ENCODE measurements at places on chromosomes 11 and 22. TPM values are rescaled to one million over a fixed set of nuclear protein-coding genes. Genes with fewer than 3 reads are reported as not detected.
A peak's percentile ranks its signal among the peaks of the same experiment; 100 is the strongest.

- H3K4me3 ChIP-seq, result no peak overlapping the region
- H3K4me1 ChIP-seq, result no peaks in the 10 kb centered on the region
- H3K27me3 ChIP-seq, result no peaks in the 10 kb centered on the region
- no peak overlapping the region for H3K27ac ChIP-seq
- DNase-seq, result no peak
Observed at GRCh38 chr11:67667490-67668191, 6.8 kb downstream of the ALDH3B2 start.

DNA sequence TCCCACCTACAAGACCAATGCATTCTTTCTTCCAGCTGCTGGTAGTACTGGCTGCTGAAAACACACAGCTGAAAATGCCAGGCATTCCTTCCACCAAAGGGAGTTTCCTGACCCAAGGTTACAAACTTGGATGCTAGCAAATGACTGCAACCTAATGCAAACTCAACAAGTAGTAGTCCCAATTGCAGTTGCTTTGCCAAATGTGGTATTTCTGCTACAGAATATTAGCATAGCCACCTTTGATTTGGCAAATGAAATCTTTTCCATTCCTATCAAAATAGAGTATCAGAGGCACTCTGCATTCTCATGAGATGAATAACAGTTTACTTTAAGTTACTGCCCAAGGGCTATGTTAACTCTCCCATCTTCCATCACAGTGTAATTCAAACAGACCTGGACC lies 172.0 kb upstream of the ARHGAP42 start:
- no peak for DNase-seq
- H3K4me3 ChIP-seq, result no peak overlapping the region
- peaks cover 7% of the 10 kb centered on the region for H3K36me3 ChIP-seq
- no peak overlapping the region for H3K27ac ChIP-seq
- H3K4me1 ChIP-seq, result peaks cover 24% of the 10 kb centered on the region
- H3K27me3 ChIP-seq, result no peaks in the 10 kb centered on the region

DNA sequence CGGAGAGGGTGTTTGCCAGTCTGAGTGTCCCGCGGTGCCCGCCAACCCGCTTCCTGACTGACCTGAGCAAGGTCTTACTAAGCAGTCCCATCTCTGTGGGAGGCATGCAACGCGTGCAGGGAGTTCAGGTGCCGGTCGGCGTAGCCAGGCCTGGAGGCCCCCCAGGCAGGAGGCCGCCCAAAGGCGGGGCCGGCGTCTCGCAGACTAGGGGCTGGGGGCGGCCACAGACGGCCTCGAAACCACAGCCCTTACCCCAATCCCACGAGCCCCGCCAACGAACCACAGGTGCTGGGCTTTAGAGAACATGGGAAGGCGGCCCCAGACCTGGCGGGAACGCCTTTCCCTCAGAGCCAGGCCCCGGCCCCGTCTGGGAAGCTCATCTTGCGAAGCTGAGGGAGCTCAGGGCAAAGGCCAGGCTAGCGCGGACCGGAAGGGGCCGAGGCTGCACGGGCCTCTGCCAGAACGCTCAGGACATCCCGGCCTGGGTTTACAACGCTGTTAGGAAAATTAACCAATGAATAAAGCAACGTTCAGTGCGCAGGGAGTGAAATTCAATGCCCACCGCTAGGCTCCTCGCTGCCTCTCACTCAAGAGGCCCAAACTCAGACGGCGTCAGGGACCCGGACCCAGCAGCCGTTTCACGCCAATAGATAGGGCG lies 2.1 kb upstream of the MTFP1 start:
- peak overlapping the region; percentile 97 for H3K27ac ChIP-seq
- peaks cover 54% of the 10 kb centered on the region for H3K36me3 ChIP-seq
- DNase-seq, result no peak
- H3K4me1 ChIP-seq, result peaks cover 44% of the 10 kb centered on the region

GRCh38 chr22:17974087-17974486 lies 50.3 kb downstream of the MICAL3 start:
- no peaks in the 10 kb centered on the region for H3K27me3 ChIP-seq
- H3K4me1 ChIP-seq, result peaks cover 34% of the 10 kb centered on the region
- peak overlapping the region; percentile 35 for H3K27ac ChIP-seq
- H3K36me3 ChIP-seq, result peaks cover 16% of the 10 kb centered on the region

- H3K36me3 ChIP-seq, result no peaks in the 10 kb centered on the region
- H3K27me3 ChIP-seq, result no peaks in the 10 kb centered on the region
- peaks cover 6% of the 10 kb centered on the region for H3K4me1 ChIP-seq
- no peak for DNase-seq
Observed at GRCh38 chr22:43101306-43101705, 9.2 kb upstream of the BIK start.

DNA sequence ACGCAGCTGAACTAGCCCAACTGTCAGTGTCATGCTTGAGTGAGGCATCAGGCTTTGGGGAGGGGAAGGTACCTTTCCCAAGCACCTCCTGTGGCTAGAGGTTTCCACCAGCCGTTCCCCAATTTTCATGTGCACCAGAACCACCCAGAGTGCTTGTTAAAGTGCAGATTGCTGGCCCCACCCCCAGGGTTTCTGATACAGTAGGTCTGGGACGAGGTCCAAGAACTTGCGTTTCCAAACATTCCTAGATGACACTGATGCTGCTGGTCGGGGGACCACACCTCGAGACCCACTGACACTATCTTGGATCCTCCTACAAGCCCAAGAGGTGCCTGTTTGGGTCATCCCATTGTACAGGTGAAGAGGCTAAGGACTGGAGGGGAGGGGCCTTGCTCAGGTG lies 59.8 kb downstream of the PDE2A start:
- H3K4me3 ChIP-seq, result no peak overlapping the region
- peak; percentile 23 for DNase-seq
- no peaks in the 10 kb centered on the region for H3K36me3 ChIP-seq
- no peak overlapping the region for H3K27ac ChIP-seq

DNA sequence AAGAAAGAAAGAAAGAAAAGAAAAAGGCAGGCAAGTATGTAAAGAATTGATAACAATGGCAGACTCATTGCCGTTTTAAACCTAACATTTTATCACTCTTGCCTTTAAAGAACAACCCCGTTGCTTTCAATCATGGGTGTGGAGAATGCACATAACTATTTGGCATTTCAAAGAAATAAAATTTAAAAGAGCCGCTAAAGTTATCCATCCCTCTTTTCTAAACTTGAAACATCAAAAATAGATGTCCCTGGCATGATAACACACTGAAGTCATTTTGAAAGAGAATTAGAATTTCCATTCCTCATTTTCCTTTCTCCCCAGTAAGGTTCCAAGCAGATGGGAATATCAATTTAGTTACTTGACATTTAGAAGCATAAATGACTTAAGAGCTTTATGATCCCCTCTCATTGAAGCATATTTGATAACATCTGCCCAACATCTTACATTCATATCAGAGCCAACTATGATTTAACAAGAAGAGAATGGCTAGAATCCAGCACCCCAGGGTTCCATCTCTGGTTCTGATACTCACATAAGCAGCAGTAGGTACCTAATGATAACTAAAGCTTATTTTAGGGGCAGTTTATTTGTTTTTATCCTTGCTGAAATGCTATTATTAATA lies 529.6 kb upstream of the LRRC4C start:
- H3K4me3 ChIP-seq, result no peak overlapping the region
- H3K4me1 ChIP-seq, result no peaks in the 10 kb centered on the region
- H3K27ac ChIP-seq, result no peak overlapping the region

DNA sequence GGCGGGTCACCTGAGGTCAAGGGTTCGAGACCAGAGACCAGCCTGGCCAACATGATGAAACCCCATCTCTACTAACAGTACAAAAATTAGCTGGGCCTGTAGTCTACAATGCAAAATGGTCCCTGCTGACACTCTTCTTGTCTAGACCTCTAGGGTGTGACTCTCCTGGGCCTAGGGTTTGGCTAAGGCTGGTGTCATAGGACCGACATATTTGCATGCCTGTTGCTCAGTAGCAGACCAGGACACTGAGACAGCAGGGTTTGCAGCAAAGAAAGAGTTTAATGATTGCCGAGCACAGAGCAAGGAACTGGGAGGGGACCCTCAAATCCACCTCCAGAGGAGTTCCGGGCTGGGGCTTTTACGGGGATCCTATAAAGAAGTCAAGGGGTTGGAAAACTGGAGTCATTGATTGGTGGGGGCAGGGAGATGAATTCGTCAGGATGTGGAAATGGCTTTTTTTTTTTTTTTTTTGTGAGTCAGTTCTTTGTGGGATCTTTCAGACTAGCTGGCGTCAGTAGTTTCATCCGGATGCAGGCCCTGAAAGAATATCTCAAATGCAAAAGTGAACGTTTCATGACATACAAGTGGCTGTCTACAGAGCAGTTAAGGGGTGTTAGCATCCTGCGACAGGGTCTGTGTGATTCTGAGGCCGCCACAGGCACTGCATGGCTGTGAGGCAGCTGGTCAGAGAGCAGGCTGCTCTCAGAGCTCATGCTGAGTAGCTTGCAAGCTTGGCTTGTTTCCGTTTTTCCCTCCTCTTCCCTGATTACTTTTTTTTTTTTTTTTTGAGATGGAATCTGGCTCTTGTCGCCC lies 27.2 kb upstream of the A4GALT start:
- H3K4me1 ChIP-seq, result peaks cover 25% of the 10 kb centered on the region
- peaks cover 3% of the 10 kb centered on the region for H3K36me3 ChIP-seq
- peak overlapping the region; percentile 87 for H3K27ac ChIP-seq
- peak; percentile 78 for DNase-seq

DNA sequence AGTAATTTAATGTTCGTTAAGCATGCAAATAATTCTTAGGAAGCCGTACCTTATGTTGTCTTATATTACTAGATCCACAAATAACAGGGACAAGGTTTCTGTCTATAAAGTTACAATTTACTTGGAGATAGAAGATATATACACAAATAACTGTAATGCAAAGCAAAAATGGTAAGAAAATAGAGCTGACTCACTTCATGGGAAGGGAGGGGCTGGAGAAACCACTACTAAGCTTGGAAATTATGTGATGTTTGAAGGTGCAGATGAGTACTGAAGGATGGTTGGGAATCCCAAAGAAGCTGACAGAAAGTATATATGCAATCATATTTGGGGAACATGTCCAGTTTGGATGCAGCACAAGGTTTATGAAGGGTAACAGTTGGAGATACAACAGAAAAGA lies 4.0 kb downstream of the NPAT start:
- peak overlapping the region; percentile 57 for H3K27ac ChIP-seq
- H3K4me1 ChIP-seq, result peaks cover 35% of the 10 kb centered on the region
- H3K4me3 ChIP-seq, result no peak overlapping the region
- no peaks in the 10 kb centered on the region for H3K27me3 ChIP-seq
- H3K36me3 ChIP-seq, result peaks cover 16% of the 10 kb centered on the region

DNA sequence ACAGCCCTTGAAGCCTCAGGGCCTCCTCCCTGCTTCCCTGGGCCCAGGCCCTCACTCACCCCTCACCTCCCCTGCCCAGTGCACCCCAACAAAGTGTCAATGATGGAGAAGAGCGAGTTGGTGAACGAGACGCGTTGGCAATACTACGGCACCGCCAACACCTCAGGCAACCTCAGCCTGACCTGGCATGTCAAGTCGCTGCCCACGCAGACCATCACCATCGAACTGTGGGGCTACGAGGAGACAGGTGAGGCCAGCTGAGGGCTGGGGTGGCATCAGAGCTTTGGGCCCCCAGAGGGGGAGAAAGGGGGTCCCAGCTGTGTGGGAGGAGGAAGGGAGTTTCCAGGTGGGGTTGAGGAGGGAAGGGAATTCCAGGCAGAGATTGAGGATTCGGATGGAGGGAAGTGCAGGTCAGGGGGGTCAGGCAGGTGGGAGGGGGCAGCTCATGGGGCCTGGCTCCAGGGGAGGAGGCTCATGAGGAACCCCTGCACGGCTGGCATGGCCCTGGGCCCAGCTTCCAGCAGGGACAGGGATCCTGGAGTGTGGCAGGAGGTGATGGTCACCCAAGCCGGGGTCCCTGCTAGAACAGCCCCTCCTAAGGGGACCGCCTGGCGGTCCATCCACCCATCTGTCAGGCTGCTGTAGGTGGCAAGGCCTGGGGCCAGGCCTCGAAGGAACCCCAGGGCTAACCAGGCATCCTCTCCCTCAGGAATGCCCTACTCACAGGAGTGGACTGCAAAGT lies 2.9 kb downstream of the SUSD2 start:
- no peak overlapping the region for H3K27ac ChIP-seq
- no peak for DNase-seq
- peaks cover 7% of the 10 kb centered on the region for H3K36me3 ChIP-seq
- H3K4me3 ChIP-seq, result no peak overlapping the region
- peaks cover 11% of the 10 kb centered on the region for H3K4me1 ChIP-seq

DNA sequence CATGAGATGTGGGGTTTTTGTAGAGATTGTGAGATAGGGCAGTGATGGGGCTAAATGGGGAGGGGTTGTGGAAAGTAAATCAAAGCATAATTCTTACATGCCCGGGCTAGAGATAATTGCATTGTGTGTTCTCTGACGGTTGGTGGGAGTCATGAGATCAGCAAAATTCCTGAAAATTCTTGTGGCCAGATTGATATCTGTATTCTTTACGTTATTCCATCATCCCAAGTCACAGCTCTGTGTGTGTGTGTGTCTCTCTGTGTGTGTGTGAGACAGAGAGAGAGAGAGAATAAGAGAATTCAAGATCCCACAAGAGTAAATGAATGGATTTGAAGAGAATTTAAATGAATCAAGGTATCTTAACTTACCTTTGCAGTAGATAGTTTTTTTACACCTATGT lies 138.6 kb upstream of the ARHGAP20 start:
- no peak overlapping the region for H3K4me3 ChIP-seq
- no peaks in the 10 kb centered on the region for H3K4me1 ChIP-seq
- H3K36me3 ChIP-seq, result no peaks in the 10 kb centered on the region
- no peak overlapping the region for H3K27ac ChIP-seq
- DNase-seq, result no peak
- H3K27me3 ChIP-seq, result peaks cover 87% of the 10 kb centered on the region

DNA sequence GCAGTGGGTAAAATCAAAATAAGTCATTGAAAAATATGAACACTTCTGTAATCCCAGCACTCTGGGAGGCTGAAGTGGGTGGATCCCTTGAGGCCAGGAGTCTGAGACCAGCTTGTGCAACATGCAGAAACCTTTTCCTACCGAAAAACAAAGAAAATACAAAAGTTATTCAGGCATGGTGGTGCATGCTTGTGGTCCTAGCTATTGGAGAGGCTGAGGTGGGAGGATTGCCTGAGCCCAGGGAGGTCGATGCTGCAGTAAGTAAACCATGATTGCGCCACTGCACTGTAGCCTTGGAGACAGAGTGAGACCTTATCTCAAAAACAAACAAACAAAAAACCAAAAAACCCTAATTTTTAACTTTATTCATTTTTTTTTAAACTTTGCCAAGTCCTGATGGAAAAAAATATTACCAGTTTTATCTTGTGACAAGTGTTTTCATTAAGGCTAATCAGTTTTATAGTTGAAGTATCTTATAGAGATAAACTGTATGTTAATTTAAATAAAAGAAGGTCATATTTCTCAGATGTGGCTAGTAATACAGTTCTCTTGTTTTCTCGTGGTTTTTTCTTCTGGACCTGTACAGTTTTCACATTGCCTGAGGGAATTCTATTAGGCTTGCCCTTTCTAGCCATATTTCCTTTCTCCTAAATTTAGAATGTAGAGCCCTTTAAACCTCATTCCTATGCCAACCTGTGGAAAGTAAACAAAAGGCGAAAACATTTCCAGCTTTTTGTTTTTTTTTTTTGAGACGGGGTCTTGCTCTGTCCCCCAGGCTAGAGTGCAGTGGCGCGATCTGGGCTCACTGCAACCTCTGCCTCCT lies 9.4 kb downstream of the HIPK3 start:
- no peaks in the 10 kb centered on the region for H3K27me3 ChIP-seq
- DNase-seq, result peak; percentile 49
- no peak overlapping the region for H3K4me3 ChIP-seq
- H3K36me3 ChIP-seq, result peaks cover 5% of the 10 kb centered on the region

Gene KRTAP5-11
- total RNA-seq, result not detected

Gene PNPLA5
- total RNA-seq, result not detected

Gene CARD16
- total RNA-seq, result 14.0 TPM

Gene GSC2
- total RNA-seq, result not detected

Gene ARAP1
- total RNA-seq, result 47.0 TPM

All from MCF 10A (cell line).